ENCODE measurements at places on chromosomes 2 and 18.

DNA sequence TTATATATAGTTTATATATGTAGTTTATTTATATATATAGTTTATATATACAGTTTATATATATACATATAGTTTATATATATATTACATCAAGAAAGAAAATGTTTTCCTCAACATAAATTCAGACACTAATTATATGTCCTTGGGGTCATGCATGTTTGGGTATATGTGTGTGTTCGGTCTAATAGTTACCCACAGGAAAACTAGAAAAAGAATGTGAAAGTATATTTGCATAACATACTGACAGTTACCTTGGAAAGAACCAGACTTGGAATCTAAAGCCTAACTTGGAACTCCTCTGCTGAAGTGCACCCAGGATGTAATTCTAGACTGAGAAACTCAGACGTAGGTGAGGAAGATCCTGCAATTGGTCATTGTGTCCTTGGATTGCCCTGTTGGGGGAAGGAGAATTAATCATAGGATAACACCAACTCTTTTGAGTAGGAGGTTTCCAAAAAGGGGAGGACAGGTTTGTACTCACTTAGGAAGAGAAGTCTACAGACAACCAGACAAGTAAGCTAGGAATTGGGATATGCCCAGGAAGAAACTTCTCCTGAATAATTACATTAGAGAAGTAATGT, 8.9 kb upstream of the SLC25A12 start:
- no peak for DNase-seq

- DNase-seq = no peak
Observed at GRCh38 chr2:201275990-201276389, 15.7 kb downstream of the CASP8 start.

DNA sequence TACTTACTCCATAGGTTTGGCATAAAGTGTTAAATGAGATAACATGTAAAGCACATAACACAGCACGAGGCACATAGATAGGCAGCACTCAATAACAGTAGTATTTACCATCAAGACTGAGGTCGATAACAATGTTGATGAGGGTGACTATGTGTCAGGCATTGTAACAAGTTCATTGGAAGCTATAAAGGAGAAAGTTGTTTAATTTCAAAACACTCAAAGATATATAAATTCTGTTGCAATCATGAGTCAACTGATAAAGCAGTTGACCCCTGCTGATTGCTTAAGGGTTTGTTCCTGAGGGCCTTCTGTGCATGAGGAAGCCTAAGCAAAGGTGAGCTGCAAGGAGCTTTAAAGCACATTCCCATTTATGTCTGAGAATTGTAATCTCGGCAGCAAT, 760.5 kb downstream of the SATB2 start:
- DNase-seq = no peak

GRCh38 chr2:185475914-185476313, 262.7 kb upstream of the FSIP2 start:
- DNase-seq = no peak

DNA sequence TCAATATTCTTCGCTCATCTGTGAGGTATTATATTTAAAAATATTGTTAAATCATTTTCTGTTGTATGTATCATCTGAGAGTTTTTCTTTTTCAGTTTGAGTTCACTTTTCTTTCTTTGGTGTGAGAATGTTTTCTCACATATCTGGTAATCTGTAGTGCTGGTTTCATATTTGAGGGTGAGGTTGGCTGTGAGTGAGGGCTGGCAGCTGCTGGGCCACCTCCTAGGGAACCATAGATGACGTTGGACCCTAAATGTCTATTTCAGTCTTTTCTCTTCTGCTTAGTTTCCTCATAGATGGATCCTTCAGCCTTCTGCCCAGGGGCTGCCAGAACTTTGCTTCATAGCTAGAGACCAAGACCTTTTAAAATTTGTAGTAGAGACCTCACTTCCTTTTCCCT, 33.5 kb downstream of the MGAT5 start:
- DNase-seq = no peak

- peak; percentile 67 for DNase-seq
Observed at GRCh38 chr2:42663106-42663780, 94.8 kb downstream of the MTA3 start.

- no peak for DNase-seq
Observed at GRCh38 chr2:98160554-98160953, 73.6 kb downstream of the VWA3B start.

DNA sequence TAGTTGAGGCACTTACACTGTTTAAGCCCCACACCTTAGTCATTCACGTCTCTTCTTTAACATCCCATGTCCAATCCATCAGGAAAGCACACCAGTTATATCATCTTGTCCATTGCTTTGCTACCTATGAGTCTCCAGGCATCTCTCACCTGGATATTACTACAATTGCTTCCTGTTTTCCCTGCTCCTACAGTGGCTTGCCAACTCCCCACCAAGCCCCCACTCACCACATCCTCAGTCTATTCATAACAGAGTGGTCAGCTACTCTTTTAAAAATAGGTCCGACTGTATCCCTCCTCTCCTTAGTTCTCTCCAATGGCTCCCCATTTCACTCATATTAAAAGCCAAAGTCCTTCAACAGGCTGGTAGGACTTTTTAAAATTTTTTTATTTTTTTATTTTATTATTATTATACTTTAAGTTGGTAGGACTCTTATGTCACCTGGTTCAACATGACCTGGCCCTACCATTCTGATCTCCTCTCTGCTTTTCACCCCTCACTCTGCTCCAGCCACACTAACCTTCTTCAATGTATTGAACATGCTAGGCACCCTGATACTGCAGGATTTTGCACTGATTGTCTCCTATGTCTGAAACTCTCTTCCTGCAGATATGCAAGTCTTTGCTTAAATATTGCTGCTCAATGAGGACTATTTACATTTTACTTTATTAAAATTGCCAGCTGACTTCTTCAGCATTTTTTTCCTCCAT, 253.2 kb downstream of the CYRIA start:
- no peak for DNase-seq

GRCh38 chr2:72083751-72084583, 63.7 kb downstream of the CYP26B1 start:
- DNase-seq = no peak

DNA sequence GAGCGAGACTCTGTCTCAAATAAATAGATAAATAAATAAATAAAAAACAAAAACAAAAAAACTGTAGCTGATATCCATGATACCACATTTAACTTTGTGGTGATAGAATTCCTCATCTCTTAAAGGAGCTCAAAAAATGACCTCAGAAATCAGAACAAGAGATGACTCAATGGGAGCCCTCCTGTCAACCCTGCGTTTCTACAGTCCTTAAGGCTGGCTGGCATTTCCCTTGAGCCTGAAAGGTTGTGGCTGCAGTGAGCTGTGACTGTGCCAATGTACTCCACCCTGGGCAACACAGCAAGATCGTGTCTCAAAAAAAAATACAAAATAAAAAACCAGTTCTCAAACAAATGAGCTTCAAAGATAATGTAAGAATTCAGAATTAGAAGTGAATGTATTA, 40.4 kb downstream of the CHST9 start:
- DNase-seq = no peak

GRCh38 chr2:74226648-74227213, 28.3 kb downstream of the MTHFD2 start:
- no peak for DNase-seq

GRCh38 chr2:115543461-115543860, 1101.0 kb downstream of the DPP10 start:
- DNase-seq = no peak

- peak; percentile 77 for DNase-seq
Observed at GRCh38 chr18:22391407-22392345, 26.0 kb downstream of the CTAGE1 start.

DNA sequence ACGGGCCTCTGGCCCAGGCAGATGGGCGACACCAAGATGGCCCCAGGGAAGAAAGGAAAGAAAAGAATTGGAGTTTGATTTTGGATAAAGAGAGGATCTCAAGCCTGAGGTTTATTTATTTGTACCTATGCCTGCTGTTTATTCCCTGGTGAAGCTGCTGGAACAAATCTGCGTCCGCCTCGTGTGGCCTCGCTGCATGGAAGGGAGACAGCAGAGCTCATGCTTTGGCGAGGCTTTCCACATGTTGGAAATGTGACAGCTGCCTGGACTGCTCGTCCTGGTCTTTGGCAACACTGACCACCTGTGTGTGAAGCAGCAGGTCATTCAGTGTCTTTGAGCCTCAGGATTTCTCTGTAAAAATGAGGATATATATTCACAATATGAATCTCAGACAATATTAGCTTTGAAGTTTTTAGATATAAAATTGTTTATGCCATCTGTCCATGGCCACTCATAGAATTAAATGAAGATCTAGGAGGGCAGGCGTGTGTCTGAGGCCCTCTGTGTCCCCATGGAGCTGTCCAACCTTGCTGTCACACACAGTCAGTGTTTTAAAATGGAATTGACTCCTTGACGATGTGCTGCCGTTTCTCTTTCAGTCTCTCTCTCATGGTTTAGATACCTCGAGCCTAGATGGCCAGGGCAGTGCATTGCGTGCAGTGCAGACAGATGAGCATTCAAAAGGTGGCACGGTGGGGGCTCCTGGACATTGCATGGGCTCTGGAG, 94.3 kb downstream of the SOCS6 start:
- no peak for DNase-seq

DNA sequence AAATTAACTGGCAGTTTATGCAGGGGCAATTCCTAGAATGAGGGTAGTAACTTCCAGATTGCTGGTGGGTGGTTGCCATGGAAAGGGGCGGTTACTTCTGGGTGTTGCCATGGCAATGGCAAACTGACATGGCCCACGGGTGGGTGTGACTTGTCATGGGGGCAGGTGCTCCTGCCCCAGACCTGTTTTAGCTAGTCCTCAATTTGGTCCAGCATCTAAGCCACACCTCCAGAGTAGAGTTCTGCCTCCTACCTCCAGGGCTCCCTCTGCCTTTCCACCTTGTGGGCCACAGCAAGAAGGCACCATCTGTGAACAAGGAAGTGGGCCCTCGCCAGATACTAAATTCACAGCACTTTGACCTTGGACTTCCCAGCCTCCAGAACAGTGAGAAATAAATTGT, 148.7 kb downstream of the TFCP2L1 start:
- no peak for DNase-seq

DNA sequence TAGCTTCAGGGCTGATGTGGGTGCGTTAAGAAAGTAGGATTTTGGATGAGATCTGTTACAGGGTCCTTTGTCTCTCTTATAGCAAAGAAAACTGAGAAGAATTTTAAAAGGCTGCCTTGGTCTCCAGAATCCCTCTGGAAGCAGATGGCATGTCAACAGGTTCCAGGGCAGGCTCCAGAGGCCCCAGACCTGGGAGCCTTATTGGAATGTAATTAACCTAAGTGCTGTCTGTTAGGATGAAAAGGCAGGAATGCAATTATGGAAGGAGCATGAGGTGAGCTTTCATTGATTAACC, 97.2 kb upstream of the PKDCC start:
- no peak for DNase-seq

DNA sequence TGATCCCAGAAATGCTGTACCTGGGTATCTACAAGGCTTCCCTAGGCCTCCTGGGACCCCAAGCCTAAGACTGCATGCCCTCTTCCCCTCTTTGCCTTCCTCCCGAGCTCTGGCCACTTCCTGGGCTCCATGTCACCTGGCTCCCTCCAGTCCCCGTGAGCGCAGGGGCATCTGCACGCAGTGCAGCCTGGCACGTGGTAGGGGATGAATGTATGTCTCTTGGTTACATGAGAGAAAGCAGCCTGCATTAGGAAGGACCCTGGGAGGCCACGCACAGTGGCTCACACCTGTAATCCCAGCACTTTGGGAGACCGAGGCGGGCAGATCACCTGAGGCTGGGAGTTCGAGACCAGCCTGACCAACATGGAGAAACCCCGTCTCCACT, 15.8 kb downstream of the PASK start:
- DNase-seq = no peak

GRCh38 chr18:49081511-49082155, 130.9 kb upstream of the SMAD7 start:
- DNase-seq = no peak

GRCh38 chr2:128496700-128497099, 178.0 kb upstream of the HS6ST1 start:
- DNase-seq = no peak

DNA sequence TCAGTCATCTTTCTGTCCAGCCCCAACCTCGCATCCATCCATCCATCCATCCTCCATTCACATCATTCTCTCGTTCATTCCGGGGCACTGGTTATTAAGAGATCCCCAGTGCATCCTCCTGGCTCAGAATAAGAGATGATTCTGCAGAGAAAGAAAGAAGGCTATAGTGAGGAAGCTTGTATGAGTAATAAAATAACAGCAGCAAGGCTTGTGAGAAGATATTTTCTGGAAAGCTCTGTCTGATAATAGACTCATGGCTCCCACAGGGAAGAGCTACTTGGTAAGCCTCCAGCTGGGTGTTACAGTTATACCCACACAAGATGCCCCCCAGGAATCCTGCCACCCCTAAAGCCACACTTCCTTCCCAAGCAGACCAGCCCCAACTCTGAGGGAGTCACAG, 143.2 kb downstream of the MTCL1 start:
- DNase-seq = no peak

DNA sequence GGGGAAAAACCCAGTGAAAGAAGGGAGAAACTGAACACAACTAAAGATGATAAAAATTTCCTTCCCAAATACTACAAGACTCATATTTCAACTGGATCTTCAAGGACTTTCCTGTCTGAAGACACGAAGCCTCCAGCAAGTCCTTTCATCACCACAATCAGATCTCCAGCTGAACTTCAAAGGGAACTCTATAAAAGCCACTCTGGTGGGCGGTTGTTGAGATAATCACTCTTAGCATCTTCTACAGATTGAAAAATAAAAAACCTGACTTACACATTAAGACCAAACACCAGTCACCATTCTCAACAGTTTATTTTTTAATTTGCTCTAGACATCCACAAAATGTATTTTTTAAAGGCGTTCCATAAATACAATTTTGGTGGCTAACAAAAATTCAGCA, 4.4 kb downstream of the REV1 start:
- DNase-seq = no peak

DNA sequence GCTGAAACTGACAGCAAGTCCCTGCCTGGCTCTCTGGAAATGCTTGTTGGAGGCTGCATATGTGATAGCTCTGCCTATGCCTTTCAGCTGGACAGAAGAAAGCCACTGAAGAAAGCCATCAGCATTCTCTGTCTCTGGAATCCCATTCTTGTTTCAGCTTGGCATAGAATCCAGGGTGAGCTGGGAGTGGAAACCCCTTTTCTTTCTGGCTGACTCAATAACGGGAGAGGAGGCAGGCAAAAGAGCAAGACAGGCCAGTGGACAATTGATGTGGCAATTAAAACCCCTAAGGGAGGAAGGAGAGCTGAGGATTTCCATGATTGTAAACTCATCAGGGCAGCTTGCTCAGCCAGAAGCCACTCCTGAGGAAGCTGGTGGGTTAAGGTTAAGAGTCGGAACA, 208.1 kb downstream of the CLIP4 start:
- DNase-seq = no peak

DNA sequence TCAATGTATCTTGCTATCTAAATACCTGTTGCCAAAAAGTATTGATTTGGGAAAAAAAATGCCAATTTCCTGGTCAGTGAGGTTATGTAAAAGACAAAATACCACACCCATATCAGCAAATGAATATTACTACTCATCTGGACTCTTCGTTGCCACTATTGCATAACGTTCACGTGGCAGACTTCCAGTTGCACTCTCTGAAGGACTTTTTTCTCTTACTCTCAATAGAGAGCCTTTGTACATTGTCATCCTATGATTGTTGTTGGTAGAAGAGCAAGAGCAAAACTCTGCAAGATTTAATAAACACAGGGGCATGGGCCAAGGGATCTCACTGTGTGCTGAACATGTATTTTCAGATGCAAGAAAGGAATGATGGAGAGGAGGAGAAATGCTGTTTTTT, 689.8 kb downstream of the MBD2 start:
- no peak for DNase-seq

Measured in astrocyte of the cerebellum (primary cell).